Stimulated activated CD8-positive, alpha-beta memory T cell treated with anti-CD3 and anti-CD28 coated beads, Interleukin-15, amount 100 ng/mL, for 4 hours (primary cell): ENCODE measurements at places on chromosomes 16 and 17.

DNA sequence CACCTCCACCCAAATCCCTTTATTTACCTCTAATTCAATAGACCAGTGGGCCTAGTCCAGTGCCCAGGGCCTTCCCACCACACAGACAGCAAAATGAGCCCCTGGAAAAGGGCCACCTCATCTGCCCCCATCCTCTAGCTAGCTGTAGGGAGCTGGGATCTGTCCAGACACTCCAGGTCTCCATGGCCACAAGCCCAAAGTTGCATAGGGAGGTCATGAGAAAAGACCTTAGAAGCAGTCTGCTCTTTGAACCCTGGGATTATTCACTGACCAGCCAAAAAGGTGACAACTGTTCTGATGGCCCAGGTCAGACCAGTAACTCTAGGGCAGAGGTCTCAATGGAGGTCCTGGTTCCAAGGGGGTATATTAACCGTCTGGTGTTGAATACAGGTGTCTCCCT, 2.0 kb downstream of the CUEDC1 start:
- no peak for DNase-seq

DNA sequence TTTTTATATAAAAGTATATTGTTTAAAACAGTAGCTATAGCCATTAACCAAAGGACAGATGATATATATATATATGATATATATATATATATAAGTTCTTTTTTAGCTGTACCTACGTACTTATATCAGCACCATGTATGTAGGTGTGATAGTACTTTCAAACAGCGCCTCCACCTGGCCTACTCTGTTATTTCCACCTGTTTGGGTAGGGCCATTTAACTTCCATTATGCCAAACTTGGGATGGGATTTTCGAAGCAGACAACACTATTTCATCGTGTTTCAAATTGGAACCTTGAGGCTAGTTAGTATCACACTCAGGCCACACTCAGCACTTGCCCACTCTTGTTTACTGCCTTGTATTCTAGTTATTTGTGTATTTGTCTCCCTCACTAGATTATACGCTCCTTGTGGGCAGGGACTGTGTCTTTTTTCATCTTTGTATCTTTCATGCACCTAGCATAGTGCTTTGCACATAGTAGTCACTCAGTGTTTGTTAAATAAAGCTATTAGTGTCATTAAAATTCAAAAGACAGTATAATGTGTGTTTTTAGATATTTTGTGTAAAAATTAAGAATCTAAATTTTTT, 11.8 kb upstream of the CLTC start:
- DNase-seq, result no peak

GRCh38 chr16:11094075-11094856, 149.9 kb downstream of the CLEC16A start:
- peak; percentile 18 for DNase-seq

DNA sequence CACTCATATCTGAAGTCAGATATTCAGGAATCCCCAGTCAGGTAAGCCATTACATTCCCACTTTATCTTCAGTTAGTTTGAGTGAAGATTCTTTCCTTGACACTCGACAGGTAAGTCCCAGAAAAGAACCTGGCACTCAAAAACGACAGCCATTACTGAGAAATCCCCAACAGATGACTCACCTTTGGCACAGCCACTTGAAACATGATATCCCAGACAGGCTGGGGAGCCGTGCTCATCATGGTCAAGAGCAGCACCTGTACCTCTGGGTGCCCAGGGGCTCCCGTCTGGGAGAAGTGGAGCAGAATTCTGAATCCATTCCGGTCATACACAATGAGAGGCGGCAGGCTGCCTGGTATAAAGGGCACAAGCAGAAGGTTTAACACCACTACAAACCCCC, 16.8 kb upstream of the COG7 start:
- no peak for DNase-seq

GRCh38 chr17:35086931-35087573, 23.5 kb upstream of the RFFL start:
- no peak for DNase-seq

DNA sequence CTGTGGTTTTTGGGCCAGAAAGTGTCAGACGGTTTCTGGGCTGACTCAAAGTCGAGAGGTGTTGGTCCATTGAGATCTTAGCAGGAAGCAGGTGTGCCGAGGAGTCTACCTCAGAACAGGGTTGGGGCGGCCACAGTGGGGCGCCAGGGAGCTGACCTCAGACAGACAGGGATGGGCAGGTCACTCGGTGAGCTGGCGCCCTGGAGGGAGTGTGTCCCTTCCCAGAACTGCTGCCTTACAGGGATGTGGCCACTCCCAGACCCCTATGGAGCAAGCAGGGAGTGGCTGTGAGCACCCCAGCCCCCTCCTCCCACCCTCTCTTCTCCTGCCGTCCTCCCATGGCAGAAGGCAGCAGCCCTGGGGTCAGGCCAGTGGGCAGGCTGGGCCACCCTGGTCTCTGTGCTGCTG, 14.0 kb upstream of the DPEP1 start:
- no peak for DNase-seq

- no peak for DNase-seq
Observed at GRCh38 chr17:50495918-50496317, 12.3 kb upstream of the MYCBPAP start.

- DNase-seq, result no peak
Observed at GRCh38 chr17:34487626-34488025, 91.8 kb upstream of the TMEM132E start.

GRCh38 chr17:6577686-6578263, 21.4 kb upstream of the PITPNM3 start:
- DNase-seq, result no peak

GRCh38 chr17:29107933-29108822, 65.2 kb downstream of the PIPOX start:
- DNase-seq, result no peak

- no peak for DNase-seq
Observed at GRCh38 chr17:78375401-78376151, 2.9 kb upstream of the PGS1 start.

GRCh38 chr17:79305768-79306423, 231.3 kb downstream of the ENGASE start:
- no peak for DNase-seq

DNA sequence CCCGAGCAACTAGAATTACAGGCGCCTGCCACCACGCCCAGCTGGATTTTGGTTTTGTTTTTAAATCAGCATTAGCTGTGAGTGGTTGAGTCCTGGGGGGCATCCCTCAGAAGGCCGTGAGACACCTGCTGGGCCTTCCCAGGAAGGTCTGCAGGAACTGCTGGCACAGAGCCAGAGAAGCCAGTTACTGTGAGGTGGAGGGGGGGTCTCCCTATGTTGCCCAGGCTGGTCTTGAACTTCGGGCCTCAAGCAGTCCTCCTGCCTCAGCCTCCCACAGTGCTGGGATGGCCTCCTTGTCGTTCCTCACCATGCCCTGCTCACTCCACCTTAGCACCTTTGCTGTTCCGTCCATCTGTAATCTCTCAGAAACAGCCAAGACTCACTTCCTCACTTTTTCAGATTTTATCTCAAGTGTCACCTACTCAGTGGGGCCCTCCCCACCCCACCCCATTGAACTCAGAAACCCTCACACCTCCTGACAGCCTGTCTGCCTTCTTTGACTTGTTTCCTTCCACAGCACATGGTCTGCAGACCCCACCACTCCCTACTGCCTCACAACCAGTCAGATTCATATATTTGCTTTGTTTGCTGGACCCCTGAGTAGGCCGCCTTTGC, 62.3 kb downstream of the WSB1 start:
- DNase-seq, result no peak
